ENCODE measurements at places on chromosomes 5 and 9.
A peak's percentile ranks its signal among the peaks of the same experiment; 100 is the strongest.

DNA sequence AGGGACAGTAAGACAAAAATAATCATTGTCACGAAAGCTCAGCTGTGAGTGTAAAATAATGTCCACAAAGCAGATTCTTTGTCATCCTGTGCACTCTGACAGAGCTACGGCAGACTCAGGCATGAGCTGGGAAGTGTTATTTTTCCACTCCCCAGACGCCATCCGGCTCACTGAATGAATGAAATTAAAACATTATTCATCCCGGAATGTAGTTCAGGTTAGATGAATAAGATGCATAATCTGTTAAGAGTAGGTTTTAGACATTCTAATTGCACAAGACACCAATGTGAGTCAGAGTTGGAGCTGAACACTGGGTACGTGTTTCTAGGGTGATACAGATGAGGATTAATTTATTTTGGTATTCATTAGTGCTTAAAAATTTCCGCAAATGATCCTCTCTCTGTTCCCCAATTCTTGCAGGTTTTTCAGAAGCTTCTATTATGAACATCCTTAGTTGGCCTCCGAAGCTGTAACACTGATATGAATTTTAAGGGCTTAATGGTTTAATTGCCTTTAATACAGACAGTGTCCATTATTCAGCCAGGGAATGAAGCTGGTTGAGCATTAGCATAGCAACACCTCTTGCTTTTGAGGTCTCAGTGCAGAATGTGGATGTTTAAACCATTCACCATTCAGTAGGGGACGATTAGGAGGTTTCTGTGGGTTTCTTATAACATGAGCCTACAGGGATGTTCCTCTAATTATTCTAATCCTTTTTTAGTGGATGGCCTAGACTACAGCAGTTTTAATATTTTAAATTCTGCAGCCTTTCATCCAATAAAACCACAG lies 65.6 kb upstream of the FRRS1L start:
- DNase-seq = no peak

- peak; percentile 54 for DNase-seq
Measured at GRCh38 chr5:170100066-170100943, 5.4 kb upstream of the FOXI1 start.

- no peak for DNase-seq
Measured at GRCh38 chr5:154501566-154501965, 23.5 kb upstream of the HAND1 start.

DNA sequence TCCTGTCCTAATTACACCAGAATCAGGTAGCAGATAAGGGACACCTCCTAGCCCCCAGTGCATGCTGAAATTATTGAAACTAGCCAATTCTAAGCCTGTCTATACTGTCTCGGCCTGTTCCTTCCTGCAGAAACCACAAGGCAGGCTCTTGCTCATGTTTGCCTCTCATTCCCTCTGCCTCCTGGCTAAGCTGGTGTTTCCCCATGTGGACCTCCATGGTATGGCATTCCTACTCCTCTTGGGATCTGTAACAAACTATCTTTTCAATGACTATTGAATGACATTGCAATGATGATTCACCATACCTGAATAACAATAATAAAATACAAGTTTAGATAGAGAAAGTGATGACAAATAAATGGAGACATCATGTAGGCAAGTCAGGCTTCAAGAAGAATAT lies 35.6 kb upstream of the ADAMTS16 start:
- no peak for DNase-seq

GRCh38 chr5:4532705-4533080 lies 607.4 kb upstream of the ADAMTS16 start:
- DNase-seq = no peak

- DNase-seq = no peak
Measured at GRCh38 chr5:71836559-71837112, 117.6 kb downstream of the CARTPT start.

GRCh38 chr5:139482050-139482889 lies at the start of gene STING1:
Gene STING1 (minus strand): TSS chr5:139482758. CDS start chr5:139481704, 1,054 bp downstream.
- DNase-seq = peak; percentile 94

DNA sequence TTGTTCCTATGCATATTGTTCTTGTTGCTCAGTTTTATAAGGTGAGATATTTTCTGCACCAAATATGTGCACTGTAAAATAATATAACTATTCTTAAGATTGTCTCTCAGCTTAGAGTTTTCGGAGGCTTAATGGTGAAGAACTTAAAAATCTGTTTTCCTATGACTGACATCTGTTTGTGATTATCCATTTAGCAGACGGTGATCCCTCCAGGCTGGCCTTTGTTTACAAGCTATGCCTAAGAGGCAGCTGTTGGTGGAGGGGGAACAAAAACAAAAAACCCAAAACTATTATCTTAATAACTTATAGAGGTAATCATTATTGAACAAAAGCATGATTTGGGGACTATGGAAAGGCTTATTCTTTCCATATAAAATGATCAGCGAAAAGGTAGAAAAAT lies 658 bp downstream of the PDCD1LG2 start:
- DNase-seq = no peak

DNA sequence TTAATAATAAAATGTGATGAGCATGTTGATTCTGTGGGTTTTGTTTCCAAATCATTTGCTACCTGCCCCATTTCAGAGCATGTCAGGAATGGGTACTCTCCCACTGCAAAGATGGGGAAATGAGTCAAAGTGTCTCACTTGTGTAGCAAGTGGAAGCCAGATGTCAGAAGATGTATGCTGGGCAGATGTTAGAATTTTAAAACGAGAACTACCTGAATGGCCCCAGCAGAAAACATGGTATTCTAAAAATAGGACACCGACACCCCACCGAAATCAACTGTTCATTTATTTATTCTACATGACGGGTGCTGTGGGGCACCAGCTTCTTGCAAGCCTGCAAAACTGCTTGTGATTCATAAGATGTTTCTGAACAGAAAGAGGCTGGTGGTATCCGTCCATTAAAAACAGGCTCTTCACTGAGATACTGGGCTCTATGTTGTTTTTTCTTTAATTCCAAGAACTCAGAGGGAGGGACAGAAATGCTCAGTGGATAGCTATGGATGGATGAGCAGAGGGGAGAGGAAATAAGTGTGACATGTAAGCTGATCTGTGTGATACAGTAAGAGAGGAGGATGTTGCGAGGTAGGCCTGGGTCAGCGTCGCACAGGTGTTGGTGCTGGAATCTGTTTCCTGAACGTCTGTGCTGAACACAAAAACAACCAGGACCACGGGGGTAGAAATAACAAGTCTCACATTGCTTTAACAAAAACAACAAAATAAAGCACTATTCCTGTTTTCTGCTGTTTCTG lies 157.2 kb downstream of the EFNA5 start:
- DNase-seq = no peak

- DNase-seq = no peak
Measured at GRCh38 chr5:176151281-176151680, 86.9 kb upstream of the SIMC1 start.

- no peak for DNase-seq
Measured at GRCh38 chr5:168728546-168729211, 149.5 kb upstream of the PANK3 start.

- peak; percentile 25 for DNase-seq
Measured at GRCh38 chr5:143217065-143217803, 186.3 kb downstream of the NR3C1 start.

DNA sequence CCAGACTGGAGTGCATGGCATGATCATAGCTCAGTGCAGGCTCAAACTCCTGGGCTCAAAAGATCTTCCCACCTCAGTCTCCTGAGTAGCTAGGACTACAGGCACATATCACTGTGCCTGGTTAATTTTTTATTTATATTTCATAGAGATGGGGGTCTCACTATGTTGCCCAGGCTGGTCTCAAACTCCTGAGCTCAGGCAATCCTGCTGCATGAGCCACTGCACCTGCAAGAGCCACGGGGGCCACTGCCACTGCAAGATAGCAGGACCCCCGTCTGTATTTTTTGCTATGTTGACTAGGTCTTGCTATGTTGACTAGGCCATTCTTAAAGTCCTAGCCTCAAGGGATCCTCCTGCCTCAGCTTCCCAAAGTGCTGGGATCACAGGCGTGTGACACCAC lies 6.5 kb downstream of the CYSTM1 start:
- no peak for DNase-seq

DNA sequence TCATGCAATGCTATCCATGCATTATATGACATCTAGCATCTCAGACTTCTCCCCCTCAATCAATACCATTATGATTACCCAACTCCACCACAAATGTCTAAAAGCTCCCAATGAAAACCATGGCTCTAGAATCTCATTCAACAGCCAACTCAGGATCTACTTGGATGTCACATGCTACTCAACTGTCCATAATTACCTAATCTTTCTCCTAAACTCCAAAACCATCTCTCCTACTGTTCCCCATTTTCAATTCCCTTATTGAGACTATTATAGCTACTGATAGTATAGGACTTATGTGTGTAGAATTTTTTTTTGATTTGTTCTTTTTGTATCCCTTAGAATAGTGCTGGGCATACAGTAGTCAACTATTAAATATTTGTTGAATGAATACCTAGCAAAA lies 8.2 kb upstream of the STRBP start:
- DNase-seq = no peak

- DNase-seq = no peak
Measured at GRCh38 chr9:114034196-114034595, 43.9 kb downstream of the AMBP start.

GRCh38 chr5:77568082-77568481 lies 70.4 kb downstream of the OTP start:
- no peak for DNase-seq

- no peak for DNase-seq
Measured at GRCh38 chr5:105101577-105101976, 1539.0 kb upstream of the NUDT12 start.

DNA sequence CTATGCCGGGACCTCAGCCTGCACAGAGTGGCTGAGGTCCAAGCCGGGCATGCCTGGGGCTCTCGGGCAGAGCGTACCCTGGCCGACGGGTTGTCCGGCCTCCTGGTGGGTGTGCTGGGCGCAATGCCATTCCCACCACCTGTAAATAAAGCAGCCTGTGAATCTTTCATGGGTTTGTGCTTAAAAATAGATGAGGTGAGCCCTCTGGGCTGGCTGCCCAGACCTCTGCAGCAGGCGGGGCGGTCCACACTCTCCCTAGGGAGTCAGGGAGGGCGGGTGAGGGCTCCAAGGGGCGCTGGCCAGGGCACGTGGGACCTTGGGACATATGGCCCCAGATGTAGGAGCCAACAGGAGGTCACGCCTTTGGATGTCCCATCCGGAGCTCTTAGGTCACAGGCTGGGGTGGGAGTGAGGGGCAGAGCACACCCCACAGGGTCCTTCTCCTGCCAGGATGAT lies 3.6 kb upstream of the AGPAT2 start:
- DNase-seq = no peak

- no peak for DNase-seq
Measured at GRCh38 chr9:13992138-13993088, 321.5 kb downstream of the NFIB start.

- DNase-seq = no peak
Measured at GRCh38 chr5:8500426-8500825, 631.5 kb downstream of the MTRR start.

- no peak for DNase-seq
Measured at GRCh38 chr5:179872828-179873575, 14.4 kb upstream of the MRNIP start.

Measured in hepatic stellate cell (primary cell).